ENCODE measurements at places on chromosomes 5 and 9.

DNA sequence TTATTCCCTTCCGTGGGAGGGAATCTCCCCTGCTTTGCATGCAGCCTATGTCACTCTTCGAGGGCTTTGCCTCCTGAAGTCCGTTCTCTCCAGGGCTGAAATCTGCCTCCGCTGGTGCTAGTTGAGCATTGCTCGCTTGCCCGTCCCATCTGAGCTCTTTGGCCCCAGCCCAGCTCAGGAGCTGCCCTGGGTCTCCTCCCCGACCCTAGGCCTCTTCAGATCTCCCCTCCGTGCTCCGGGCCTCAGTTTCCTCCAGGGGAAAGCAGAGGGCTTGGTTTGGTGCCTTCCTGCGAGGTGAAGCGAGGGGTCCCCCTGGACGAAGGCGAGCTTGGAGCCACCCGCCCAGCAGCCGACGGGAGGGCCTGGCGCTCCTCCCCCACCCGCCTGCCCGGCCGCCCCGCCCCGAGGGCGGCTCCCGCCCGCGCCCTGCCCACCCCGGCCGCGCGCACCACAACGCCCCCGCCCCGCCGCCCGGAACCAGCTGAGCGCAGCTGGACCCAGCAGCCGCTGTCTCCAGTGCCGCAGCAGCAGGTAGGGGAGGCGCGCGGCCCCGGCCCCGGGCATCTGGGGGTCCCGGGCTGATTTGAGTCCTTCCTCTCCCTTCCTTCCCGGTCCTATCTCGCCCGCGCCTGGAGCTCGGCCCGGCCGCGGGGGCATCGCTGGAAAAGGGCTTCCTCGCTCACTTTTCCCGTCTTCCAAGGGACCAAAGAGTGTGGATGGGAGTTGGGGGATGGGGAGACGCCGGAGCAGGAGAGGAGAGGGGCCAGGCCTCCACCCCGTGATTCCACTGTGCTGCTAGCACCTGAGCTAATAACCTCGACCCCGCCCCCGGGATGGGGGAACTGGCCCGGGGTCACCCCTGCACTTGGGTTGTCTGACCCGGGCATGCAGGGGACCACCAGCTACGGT is at the start of gene GSN:
Gene GSN (plus strand): TSS at position 474 of the 909 bp plus-strand sequence. CDS start 33,810 bp downstream, outside the sequence.
- DNase-seq = peak; percentile 75

GRCh38 chr5:52983731-52984636 is 5.2 kb upstream of the ITGA2 start:
- DNase-seq = peak; percentile 34

- DNase-seq = no peak
These were observed 14.7 kb downstream of the MGAT1 start for GRCh38 chr5:180787711-180788431.

GRCh38 chr5:138819081-138819480 is 56.1 kb downstream of the LRRTM2 start:
- no peak for DNase-seq

DNA sequence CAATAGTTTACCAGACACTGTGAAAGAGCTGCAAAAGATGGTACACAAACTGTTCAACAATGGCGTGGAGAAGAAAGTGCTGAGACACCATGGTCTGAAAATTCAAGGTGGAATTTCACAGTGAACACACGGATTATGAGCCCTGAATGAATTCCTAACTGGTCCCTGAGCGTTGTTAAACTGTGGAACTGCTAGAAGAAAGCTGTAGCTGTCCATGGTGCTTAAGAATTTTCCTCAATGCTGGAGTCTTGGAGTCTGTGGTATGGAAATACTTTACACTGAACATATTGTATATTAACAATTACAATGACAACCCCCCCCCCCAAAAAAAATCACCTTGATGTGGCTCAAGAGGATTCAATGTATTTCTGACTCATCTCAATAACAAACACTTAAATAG is 68.5 kb downstream of the SLC24A2 start:
- DNase-seq = peak; percentile 61

DNA sequence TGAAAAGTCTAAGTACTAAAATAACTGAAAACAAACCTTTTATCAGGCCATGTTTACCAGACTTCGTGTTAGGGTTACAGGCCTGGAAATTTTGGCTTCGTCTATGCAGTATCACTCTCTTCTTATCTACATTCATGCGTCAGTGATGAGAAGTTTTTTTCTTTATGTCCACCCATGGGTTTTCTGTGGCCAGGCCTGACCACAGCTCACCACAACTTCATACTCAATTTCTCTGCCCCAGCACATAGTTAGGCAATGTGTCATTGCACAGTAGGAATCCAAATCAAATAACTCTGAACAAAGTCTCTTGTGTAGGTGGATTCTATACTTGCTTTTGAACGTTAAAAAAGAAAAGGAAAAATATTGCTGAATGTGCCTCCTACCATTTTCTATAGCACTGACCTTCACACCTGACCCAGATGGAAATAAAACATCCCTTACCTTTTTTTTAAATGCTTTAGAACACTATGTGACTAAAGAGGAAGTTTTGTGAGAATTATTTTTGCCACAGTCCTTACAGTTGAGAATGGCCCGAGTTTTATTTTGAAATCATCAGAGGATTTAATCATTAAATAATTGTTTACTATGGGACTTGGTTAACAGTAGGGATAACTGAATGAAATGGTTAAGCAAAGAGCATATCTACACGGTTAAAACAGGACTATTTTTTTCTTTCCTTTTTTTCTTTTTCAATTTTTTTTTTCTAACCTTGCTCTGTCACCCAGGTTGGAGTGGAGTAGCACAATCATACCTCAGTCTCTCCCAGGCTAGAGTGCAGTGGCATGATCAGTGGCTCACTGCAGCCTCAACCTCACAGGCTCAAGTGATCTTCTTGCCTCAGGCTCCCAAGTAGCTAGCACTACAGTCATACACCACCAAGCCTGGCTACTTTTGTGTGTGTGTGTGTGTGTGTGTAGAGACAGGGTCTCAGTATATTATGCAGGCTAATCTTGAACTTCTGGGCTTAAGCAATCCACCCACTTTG is 1247.0 kb upstream of the ACO1 start:
- DNase-seq = peak; percentile 85

GRCh38 chr5:8628521-8628920 is 759.6 kb downstream of the MTRR start:
- no peak for DNase-seq

GRCh38 chr9:107584186-107584585 is 94.6 kb upstream of the KLF4 start:
- no peak for DNase-seq

DNA sequence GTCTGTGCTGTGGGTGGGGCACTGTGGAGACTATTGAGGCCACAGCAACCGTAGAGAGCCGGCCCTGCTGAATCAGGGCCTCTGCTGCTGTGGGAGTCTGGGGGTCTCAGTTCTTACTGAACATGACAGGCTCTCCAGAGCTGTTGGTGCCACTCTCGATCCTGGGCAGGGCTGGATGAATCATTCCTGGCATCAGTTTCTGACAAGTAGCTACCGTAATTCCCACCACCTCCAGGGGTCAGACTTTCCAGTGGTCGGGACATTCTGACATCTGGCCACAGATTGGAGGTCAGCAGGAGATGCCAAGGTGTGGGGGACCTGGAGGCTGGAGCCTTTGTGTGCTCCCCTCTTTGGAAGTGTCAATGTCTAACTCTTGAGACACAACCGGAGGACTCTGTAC is 188.4 kb downstream of the IRX2 start:
- no peak for DNase-seq

DNA sequence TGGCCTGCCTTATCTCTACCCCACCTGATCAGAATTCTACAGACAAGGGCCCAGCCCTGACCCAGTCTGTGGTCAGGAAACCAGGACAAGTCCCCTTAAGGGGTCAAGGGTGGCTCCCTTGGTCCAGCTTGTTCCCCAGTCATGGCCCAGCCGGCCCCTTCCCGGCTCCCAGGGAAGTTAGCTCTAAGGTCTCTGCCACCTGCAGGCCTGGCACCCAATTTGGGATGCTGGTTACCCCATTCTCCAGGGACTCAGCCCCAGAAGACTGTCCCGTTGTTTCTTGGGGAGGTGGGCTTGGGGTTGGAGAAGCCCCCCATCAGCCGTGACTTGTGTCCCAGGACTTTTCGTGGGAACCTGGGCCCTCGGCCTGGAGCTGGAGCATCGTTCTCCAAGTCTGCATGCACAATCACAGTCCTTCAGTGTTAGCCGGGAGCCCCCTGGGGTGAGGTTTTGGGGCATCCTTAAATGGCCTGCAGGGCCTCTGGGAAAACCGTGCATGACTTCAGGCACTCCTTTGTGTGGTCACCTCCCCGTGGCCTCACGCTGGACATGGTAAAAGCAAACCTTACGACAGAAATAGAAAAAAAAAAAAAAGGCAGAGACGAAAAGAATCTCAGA is 150.8 kb upstream of the PHYKPL start:
- no peak for DNase-seq

- DNase-seq = no peak
These were observed 72.8 kb downstream of the MAPKAP1 start for GRCh38 chr9:125634040-125634717.

DNA sequence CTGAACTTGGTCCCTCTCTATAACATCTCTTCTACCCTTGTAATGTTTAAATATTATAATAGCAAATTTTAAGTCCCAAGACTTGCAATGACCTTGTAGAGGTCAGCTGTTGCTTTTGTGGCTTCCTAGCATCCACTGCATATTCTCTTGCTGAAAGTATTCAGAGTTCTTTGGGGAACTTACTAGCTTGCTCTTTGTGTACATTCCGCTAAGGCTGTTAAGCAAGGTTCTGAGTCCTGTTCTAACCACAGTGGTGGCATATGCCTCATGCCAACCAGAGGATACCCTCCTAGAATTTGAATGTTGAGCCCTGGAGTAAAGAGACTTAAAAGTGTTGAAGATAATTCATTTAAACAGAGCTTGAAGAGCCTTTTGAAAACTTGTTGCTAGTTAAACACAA is 570.9 kb downstream of the TLE1 start:
- DNase-seq = no peak

DNA sequence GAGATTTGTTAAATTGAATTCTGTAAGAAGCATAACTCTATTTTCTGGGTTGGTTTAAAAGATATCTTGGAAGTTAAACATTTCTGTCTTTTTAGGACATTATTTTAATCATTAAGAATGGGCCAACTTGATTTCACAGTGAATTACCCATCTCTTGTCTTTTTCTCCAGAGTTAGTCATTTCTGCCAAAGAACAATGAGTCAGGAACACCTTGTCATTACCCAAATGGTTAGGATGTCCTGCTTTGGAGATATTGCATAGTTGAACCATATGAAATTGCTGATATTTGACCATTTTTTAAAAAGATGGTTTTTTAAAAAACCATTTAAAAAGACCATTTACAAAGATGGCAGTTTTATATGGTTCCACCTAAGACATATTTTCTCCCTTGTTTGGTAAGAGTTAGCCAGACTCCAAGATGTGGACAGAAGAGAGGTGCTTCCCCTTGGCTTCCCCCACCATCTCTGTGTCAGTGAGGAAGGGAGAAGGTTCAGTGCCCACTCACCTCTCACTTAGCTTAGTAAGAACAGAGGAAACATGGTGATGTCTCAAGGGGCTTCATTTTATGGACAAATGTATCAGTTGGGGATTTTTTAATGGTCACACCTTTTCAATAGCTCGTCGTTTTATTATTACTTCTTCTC is 103.0 kb downstream of the PCSK1 start:
- peak; percentile 29 for DNase-seq

GRCh38 chr9:135244271-135245221 is 157.1 kb downstream of the OLFM1 start:
- no peak for DNase-seq

DNA sequence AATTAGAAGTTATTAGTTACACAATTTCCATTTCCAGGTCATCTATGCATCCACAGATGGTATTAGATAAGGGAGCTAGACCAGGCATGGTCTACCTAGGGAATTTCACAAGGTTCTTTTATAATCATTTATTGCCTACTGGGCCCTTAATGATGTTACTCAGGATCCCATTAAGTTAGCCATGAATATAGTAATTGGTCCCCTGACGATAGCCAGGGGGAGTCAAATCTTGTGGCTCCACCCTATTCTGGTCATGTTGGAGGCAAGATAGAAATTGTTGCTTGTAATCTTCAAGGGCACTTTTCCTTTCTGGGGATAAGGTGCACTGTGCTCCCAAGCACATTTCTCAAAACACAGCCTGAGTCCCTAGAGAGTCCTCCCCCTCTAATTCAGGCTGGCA is 14.1 kb upstream of the ELL2 start:
- DNase-seq = no peak

- peak; percentile 12 for DNase-seq
These were observed 50.3 kb upstream of the PSD2 start for GRCh38 chr5:139745132-139745799.

- DNase-seq = peak; percentile 74
These were observed 87.1 kb upstream of the ELL2 start for GRCh38 chr5:96048763-96049162.

GRCh38 chr9:131257266-131258025 is 18.9 kb downstream of the FAM78A start:
- DNase-seq = no peak

- DNase-seq = no peak
These were observed 97.6 kb downstream of the FRMD3 start for GRCh38 chr9:83440641-83441040.

DNA sequence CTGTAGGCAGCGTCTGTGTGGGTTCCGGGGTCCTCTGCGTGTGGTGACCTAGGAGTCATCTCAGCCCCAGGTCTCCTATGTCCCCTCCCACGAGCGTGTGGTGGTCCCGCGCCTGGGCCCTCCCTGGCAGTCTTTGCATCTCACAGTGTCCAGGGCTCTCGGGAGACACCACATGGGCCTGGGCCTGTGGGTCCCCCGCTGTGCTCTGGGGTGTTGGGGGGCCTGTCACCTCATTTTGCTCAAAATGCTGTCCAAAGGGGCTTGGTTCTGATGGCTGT is 27.1 kb downstream of the CEP72 start:
- no peak for DNase-seq

GRCh38 chr5:115599502-115599901 is 2.8 kb downstream of the TICAM2 start:
- DNase-seq = no peak

DNA sequence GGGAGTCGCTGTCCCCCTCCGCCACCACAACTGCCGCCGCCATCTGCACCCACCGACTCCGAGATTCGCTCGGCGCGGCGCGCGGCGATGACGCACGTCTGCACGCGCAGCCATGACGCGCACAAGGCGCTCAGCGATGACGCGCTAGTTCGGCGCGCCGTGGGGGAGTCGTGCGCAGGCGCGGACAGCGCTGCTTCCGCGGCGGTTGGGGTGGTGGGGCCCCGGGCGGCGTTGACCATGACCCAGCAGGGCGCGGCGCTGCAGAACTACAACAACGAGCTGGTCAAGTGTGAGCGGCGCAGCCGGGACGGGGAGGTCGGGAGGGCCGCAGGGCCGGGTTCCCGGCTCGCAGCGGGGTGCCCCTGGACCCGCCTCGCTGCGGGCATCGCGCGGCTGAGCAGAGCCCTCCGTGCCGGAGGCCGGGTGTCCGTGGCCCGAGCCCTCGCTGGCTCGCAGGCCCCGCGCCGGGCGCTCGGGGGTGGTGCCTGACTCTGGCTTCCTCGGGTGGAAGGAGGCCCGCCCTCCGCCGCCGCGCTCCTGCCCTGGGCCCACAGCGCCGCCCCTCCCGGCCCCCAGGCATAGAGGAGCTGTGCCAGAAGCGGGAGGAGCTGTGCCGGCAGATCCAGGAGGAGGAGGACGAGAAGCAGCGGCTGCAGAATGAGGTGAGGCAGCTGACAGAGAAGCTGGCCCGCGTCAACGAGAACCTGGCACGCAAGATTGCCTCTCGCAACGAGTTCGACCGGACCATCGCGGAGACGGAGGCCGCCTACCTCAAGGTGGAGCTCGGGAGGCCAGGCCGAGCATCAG is at the start of the genes ANAPC2 and SSNA1:
Gene ANAPC2 (minus strand): TSS at position 71 of the 807 bp plus-strand sequence. CDS start 28 bp downstream, at position 43.
Gene SSNA1 (plus strand): TSS at position 187 of the 807 bp plus-strand sequence. CDS start 51 bp downstream, at position 238.
- peak; percentile 98 for DNase-seq

All from RKO (cell line).